BE2C (cell line): ENCODE measurements at places on chromosomes 5 and 9.
A peak's percentile ranks its signal among the peaks of the same experiment; 100 is the strongest.

DNA sequence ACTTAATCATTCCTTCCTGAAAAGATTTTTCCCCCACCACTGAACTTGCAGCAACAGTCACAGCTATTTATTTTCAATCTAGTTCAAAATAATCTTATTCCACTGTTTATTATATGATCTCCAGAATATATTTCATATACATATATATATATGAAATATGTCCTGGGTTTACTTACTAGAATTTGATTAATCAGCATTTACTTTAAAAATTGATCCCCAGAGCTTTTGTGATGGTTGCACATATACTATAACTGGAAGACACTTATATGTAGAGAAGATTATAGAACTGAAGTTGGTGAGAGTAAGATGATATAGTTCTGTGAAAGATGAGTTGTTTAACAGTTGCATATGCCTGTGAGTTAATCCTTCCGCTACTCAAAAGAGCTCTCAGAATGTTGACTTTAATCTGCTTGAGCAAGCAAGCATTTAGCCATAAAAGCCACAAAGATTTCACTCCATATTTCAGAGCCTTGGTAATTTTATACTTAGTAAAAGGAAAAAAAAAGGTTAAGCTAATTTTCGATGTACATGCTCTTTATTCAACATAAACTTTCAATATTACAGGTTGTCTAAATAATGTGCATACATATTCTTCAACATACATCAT lies 399.3 kb upstream of the CDH9 start:
- no peak for DNase-seq

DNA sequence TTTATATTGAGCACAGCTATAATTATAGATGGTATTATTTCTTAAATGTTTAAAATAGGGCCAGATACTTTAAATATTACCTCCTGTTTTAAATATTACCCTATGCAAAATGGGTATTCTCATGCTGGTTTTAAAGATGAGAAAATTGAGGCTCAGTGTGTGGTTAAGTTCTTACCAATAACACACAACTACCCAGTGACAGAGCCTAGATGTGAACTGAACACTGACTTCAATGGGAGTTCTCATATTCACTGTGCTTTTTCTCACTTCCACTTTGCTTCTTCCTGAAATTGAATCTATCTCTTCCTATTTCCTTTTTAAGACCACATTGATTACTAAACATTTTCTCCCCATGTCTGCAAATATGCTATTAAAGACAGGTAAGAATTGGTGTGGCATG lies 135.8 kb upstream of the TUSC1 start:
- DNase-seq = no peak

DNA sequence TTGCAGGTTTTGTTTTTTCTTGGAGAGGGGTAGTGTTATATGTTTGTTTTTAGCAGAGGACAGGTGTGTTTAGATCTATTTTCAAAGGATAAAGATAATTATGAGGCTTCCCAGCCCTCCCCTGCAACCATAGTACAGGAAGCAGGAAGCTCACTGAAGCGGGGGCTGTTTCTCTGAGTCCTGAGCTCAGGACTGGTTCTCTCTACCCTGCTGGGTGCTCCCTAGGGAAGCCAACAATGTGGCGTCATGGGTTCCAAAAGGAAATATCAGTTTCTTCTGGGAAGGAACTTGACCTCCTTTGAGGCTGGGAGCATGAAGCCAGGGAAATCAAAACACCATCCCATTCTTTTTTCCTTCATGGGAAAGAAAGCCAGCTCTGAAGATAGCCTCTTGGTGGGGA lies 62.2 kb downstream of the RAD23B start:
- no peak for DNase-seq

DNA sequence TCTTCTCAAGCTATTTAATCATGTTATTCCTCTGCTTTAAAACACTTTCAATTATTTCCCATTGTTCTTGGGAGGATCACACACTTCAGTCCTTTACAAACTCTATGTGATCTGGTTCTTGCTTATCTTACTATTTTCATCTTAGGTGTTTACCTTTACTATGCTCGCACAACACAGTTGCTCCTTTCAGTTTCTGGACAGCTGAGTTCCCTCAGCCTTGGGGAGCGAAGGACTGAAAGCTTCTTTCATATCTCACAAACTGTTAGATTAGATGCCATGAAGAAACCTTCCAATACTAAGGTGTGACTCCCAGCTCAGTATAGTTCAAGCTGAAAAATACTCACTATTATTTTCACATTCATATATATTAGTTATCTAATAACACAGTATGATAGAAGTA lies 117.9 kb downstream of the CDC42SE2 start:
- DNase-seq = no peak

DNA sequence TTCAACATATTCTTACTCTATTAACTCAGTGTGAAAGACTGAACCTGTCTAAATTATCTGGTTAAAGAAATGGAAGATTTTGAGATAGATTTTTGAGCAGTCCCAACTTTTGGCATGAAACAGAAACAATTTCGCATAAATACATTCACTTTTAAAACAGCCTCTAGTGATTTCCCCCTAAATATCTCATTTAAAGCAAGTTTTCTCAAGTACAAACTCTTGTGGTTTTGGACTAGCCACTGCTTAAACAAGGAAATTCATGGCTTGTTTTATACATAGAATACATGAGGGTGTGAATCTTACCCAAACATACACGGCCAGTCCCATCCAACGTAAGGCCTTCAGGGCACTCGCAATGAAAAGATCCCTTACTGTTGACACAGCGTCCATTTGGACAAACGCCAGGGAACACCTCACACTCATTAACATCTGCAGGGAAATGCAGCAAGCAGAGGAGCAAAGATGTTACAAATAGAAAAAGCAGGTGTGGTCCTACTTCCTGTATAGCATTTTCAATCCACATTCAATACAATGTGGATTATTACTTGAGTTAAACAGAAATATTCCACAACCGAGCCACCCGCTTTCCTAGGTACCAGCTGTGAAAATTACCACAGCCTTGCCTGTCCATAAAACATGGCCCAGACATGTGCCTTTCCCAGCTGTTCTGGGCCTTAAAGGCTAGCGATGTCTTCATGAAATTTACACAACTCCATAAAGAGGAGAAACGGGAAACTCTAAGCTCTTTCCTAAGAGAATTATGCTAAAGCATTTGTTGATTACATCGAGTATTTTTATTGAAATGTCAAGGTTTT lies 188.8 kb downstream of the FBN2 start:
- DNase-seq = no peak

DNA sequence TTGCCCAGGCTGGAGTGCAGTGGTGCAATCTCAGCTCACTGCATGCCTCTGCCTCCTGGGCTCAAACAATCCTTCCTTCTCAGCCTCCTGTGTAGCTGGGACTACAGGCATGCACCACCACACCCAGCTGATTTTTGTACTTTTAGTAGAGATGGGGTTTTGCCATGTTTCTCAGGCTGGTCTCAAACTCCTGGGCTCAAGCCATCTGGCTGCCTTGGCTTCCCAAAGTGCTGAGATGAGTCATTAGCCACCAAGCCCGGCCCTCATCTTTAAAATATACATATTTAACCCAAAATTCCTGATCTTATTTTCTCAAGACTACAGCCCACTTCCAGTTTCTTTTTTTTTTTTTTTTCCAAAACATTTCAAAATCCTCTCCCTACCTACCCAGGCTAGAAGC lies 31.7 kb upstream of the MINAR2 start:
- no peak for DNase-seq

- no peak for DNase-seq
Observed at GRCh38 chr5:104223885-104224773, 661.5 kb upstream of the NUDT12 start.

DNA sequence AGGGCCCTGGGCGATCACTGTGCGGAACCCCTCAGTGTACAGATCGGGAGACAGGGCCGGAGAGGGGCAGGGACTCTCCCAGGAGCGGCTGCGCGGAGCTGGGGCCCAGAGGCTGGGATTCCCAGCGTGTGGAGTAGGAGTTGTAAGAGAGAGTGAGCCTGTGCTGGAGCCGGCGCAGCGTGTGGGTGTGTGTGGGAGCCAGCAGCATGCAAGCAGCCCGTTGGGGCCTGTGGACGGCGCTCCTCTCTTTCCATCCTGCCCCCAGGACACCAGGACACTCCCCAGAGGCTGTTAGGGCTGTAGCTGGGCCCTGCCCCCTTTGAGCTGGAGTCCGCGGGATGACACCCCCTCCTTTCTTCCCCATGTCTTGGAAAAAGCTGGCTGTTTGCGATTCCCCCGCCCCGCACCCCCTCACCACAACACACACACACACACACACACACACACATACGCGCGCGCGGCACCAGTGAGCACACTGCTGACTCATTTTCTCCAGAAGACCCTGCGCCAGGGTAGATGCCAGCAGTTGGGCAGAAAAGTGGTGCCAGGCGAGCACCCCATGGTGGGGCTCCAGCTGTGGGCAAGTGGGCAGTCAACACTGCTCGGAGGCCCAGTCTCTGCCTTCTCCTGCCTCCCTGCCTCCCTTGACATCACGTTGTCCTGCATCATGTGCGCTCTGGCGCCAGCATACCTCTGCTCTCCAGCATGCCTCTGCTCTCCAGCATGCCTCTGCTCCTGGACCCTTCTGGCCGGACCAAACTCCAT lies 1.5 kb downstream of the COL27A1 start:
- DNase-seq = peak; percentile 48

GRCh38 chr5:73119451-73120157 lies 771 bp upstream of the TMEM171 start:
- DNase-seq = no peak

DNA sequence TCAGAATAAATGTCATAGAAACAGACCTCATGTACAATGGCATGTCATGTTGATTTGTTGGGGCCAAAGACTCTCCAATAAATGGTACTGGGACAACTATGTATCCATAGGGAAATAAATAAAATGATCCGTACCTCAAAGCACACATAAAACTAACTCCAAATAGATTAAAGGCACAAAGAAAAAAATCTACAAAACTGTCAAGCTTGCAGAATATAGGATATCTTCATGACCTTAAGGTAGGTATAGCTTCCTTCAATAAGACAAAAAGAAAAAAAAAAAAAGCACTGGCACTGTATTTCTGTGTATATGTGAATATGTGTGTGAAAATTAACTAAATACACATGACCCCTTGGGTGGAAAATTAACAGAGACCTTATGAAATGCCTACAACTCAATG lies 101.9 kb downstream of the DIRAS2 start:
- DNase-seq = no peak

GRCh38 chr5:14928661-14929060 lies 57.1 kb upstream of the ANKH start:
- no peak for DNase-seq

DNA sequence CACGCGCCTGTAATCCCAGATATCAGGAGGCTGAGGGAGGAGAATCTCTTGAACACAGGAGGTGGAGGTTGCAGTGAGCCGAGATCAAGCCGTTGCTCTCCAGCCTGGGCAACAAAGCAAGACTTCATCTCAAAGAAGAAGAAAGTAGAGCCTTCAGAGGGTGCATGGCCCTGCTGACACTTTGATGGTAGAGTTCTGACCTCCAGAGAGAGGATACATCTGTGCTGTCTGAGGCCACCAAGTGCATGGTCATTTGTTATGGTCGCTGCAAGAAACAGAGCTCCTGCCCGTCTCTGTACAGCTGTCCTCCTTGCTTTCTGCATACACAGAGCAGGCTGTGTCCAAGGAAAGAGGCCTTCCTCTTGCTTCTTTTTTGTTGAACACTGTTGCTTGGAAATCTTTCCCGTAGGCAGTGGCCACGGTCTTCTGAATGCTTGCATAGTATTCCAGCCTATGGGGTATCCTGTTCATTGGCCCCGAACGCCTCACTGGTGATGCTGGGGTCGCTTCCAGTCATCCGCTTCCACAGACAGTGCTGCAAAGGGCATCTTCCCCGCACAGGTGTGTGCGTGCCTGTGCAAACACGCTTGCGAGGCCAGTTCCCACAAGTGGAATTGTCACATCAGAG lies 36.8 kb upstream of the UNC5A start:
- no peak for DNase-seq

- no peak for DNase-seq
Observed at GRCh38 chr9:124163760-124164255, 93.9 kb upstream of the NEK6 start.

DNA sequence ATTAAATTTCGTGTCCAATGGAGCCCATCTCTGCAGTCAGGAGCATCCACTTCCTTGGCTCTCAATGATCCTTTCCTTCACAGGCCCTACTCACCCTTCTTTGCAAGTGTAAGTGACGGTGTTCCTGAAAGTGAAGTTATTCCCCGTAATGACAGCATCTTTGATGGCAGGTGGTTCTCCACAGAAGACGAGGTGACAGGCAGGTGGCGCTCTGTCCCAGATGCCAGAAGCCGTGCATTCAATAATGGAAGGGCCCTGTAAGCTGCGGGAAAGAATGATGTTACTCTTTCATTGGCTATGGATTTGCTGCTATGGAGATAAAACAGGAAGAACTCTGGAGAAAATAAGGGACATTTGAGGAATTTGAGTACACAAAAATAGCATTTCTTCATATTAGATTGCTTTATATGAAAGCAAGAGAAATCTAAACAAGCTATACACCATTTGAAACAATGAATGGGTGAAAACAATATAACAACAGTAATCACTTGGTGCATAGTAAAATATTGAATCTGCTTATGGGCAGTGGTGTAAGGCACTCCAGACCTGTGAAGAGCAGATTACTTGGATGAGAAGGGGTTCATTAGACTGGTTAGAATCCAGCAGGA lies 89.9 kb upstream of the TXNDC8 start:
- DNase-seq = peak; percentile 60

DNA sequence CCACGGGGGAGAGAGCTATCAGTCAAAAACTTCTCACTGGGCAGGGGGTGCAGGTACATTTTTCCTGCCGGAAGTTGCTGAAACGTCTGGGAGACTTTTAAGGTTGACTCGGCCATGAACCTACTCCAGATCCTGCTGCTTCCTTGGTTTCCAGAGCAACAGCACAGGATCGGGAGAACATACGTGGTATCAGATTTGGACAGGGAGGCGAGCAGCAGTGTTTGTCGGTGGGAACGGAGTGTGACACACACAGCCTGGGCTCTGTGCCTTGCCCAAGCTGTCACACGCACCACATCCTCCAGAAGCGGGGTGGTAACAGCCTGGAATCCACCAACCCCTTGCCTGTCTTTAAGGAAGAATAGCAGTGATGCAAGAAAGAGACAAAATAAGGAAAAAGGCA lies 276.5 kb downstream of the SLIT3 start:
- DNase-seq = no peak

- DNase-seq = no peak
Observed at GRCh38 chr5:127577458-127577857, 60.0 kb downstream of the PRRC1 start.

- DNase-seq = no peak
Observed at GRCh38 chr5:146395193-146395592, 51.9 kb upstream of the TCERG1 start.
